ENCODE measurements at places on chromosomes 1 and 21. TPM values are rescaled to one million over a fixed set of nuclear protein-coding genes. Genes with fewer than 3 reads are reported as not detected.
A peak's percentile ranks its signal among the peaks of the same experiment; 100 is the strongest.

The JAM2 gene
- 14.1 TPM for total RNA-seq

GRCh38 chr1:75789988-75790387, 3.9 kb downstream of the RABGGTB start:
- H3K36me3 ChIP-seq, result no peaks in the 10 kb centered on the region
- no peaks in the 10 kb centered on the region for H3K27me3 ChIP-seq
- peaks cover 18% of the 10 kb centered on the region for H3K4me1 ChIP-seq
- H3K27ac ChIP-seq, result no peak overlapping the region
- H3K4me3 ChIP-seq, result peak overlapping the region; percentile 80
- no peak for DNase-seq

DNA sequence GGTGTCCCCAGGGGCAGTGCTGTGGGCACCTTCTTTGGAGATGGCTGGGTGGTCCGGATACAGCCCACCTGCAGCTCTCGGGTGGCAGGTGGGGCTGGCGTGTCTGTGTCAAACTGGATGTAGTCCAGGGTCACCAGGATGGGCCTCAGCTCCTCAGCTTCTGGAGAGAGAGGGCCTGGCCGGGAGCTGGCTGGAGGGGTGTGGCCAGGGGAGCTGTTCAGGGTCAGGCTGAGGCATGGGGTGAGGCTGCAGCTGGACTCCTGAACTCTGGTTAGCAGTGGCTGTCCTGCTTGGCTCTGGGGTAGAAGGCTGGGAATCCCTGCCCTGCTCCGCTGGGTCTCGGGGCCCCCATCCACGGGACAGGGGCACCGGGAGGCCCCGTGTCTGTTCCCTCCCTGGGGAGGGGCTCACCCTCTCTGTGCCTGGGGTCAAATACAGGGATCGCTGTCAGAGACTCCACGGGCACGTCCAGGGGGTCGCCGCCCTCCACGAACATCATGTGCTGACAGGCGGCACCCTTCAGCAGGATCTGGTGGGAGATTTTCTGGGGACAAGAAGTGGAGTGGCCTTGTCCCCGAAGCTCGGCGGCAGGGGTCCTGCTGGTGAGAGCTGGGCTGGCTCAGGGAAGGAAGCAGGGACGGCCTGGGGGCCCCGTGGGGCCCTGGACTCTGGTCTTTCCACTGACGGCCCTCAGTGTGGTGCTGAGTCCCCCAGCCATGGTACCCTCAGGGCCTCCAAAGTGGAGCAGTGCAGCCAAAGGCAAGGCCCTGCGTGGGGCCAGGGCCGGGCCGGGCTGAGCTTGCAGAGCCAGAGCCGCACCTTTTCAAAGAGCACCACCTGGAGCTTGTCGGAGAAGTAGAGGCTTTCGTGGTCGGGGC, 4.1 kb upstream of the TMEM52 start:
- no peak overlapping the region for H3K27ac ChIP-seq
- no peak for DNase-seq
- H3K4me1 ChIP-seq, result peaks cover 6% of the 10 kb centered on the region
- H3K4me3 ChIP-seq, result no peak overlapping the region

DNA sequence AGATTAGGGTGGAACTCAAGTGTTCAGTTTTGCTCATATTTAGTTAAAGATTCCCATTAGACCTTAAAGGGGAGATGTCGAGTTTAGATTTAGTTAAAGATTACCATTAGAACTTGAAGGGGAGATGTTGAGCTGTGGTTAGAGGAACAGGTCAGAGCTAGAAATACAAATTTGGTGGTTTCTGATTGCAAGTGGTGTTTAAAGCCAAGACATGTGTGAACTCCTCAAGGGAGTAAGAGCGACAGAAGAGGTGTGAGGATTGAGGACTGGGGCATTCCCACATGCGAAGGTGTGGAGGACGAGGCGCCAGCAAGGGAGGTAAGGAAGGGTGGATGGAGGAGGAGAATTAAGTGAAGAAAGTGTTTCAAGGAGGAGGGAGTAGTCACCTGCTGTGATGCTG, 168.6 kb downstream of the IER5 start:
- no peaks in the 10 kb centered on the region for H3K36me3 ChIP-seq
- H3K4me3 ChIP-seq, result no peak overlapping the region
- no peak overlapping the region for H3K27ac ChIP-seq
- DNase-seq, result no peak
- no peaks in the 10 kb centered on the region for H3K27me3 ChIP-seq
- no peaks in the 10 kb centered on the region for H3K4me1 ChIP-seq

GRCh38 chr1:163307479-163308171, 14.1 kb upstream of the NUF2 start:
- DNase-seq, result no peak
- no peak overlapping the region for H3K27ac ChIP-seq
- no peaks in the 10 kb centered on the region for H3K27me3 ChIP-seq
